Activated CD4-positive, alpha-beta T cell treated with anti-CD3 and anti-CD28 coated beads, Interleukin-2, amount 50 U/mL, for 24 hours (primary cell): ENCODE measurements at places on chromosomes 12 and 14.

GRCh38 chr12:49451468-49452259 lies 84.4 kb downstream of the SPATS2 start:
- DNase-seq, result no peak

- no peak for DNase-seq
Observed at GRCh38 chr14:59013672-59014298, 174.7 kb upstream of the DAAM1 start.

DNA sequence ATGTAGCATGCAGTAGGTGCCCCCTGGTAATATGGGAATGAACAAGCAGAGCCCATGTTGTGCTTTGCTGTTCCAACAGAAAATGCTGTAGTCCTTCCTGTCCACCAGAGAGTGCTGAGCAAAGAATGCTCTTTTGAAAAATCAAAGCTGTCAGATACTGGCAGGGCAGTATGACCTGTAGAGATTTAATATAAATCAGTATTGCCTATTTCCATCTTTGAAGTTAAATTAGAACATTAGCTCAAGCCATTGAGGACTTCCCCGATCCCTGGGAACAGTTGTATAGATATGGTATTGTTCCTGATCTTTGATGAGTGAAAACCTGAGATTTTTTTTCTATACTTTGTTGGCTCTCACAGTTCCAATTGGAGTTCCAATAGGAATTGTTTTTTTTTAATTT lies 13.0 kb downstream of the TTC8 start:
- no peak for DNase-seq

GRCh38 chr12:6330999-6331714 lies 10.7 kb downstream of the TNFRSF1A start:
- DNase-seq, result no peak

GRCh38 chr12:79983986-79984620 lies 49.2 kb upstream of the PPP1R12A start:
- no peak for DNase-seq

- no peak for DNase-seq
Observed at GRCh38 chr14:91244501-91244901, at the start of gene GPR68. GPR68 (minus strand) TSS chr14:91244704; CDS start chr14:91235050, 9,654 bp downstream.

GRCh38 chr14:99315197-99315596 lies 43.2 kb upstream of the BCL11B start:
- no peak for DNase-seq

DNA sequence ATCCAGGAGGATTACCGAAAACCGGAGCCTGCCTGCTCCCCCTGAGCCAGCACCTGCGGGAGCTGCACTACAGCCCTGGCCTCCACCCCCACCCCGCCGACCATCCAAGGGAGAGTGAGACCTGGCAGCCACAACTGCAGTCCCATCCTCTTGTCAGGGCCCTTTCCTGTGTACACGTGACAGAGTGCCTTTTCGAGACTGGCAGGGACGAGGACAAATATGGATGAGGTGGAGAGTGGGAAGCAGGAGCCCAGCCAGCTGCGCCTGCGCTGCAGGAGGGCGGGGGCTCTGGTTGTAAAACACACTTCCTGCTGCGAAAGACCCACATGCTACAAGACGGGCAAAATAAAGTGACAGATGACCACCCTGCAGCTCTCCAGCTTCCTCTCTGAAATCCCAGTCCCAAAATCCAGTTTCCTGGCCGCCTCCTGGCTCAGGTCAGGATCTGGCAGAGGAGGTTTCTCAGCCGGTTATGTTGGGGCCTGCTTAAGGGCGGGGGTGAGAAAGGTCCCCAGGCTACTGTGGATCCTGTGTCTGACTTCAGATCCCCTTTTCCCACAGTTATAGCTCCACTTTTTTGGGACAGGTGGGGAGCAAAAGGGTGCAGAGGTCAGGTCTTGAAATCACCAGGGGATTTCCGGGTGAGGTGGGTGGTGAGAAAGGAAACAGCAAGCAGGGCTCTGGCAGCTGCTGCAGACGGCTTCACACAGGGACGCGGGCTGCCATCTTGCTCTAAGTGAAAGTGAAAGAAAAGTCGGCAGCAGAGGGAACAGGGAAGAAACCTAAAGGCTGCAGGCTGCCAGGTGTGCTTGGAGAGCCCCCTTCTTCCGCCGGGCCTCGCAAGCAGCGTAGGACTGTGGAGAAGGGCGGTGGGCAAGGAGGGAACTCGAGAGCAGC lies at the start of gene TAPBPL:
Gene TAPBPL (plus strand): TSS at position 695 of the 897 bp plus-strand sequence. CDS start 207 bp downstream, outside the sequence.
- DNase-seq, result peak; percentile 81

GRCh38 chr12:117865505-117865904 lies 103.3 kb downstream of the KSR2 start:
- DNase-seq, result no peak

GRCh38 chr12:92297932-92298696 lies 152.5 kb upstream of the BTG1 start:
- no peak for DNase-seq

DNA sequence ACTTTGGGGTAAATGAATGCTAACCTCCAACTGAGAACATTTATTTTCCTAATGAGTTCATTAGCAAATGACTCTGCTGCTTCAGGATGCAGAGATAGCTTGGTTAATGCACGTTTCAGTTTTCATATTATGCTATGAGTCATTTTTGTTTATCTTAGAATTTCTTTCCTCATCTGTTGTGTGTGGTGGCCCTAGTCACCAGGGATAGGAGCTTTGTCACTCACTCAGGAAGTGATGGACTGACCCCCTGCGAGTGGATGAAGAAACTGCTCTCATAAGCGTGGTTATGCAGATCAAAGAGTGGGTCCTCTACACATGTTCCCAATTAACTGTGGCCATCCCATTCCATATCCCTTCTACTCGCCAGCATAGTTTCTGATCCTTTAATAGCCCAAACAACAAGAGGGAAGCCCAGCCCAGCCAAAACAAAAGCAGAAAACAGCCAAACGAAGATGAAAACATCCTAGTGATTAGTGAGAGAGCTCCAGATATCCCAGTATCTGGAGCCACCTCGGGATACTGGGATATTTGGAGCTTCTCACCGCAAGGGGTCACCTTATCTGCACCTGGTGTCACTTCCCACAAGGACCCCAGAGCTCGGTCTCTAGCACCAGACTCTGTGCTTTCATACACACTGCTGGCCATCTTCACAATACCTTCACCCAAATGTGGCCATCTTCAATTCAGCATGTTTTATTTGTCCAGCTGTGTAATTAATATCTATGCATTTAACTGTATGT lies 8.6 kb downstream of the TC2N start:
- DNase-seq, result no peak

DNA sequence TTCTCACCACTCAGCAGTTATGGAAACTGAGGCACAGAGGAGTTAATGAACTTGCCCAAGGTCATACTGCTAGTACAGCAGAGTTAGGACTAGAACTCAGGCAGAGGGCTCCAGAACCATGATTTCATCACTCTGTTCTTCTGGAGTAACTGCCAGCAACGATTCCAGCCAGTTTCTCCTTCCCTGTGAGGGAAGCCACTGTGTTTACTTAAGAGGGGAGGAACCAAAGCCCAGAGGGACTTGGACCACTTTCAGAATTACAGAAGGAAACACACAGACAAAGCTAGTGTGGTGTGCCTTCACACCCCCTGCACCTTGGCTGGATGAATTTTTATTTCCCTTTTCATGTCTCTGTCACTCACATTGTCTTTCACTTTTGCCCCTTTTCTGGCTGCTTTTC lies 398.2 kb downstream of the DPF3 start:
- DNase-seq, result no peak

DNA sequence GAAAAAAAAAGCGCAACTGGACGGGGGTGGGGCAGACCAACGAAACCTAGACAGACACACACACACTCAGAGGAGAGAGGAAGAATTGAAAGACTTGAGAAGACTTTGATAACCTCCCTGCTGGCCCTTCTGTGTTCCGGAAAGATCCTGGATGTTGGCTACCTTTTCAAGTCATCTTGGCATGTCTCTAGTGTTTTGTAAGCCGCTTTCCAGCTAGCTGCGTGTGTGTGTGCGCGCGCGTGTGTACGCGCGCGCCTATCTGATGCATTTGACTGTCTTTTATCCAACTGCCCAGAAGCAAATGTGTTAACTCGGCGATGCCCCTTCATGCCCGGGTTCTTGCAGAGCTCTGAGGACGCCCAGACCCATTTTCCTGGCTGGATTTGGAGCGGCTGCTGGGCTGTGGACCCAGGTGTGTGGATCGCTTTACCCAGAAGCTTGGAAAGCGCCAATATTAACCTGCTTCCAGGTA lies 664 bp downstream of the LRFN5 start:
- DNase-seq, result no peak

DNA sequence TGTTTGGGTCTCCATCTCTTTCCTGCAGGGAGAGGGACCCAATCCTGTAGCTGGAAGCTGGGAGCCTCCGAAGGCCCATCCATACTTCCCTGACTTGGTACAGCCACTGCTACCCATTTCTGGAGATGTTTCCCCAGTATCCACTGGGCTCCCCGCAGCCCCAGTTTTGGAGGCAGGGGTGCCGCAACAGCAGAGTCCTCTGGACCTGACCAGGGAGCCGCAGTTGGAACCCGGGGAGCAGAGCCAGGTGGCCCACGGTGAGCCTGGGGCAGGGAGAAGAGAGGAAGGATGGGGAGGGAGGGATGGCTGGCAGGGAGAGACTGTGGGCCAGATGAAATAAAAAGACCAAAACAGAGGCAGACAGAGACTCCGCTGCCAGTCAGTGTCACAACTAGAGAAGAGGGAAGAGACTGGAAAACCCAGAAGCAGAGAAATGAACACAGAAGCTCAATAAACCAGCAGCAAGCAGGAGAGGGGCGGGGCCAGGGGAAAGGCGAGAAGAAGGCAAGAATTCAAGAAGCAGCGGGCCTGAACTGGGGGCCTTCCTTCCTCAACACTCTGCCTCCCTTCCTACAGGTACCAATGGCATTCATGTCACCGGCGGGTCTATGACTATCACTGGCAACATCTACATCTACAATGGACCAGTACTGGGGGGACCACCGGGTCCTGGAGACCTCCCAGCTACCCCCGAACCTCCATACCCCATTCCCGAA lies 6.3 kb downstream of the LTBR start:
- DNase-seq, result no peak
